IgD-negative memory B cell (primary cell): ENCODE measurements at places on chromosomes 7 and 10. TPM values are rescaled to one million over a fixed set of nuclear protein-coding genes. Genes with fewer than 3 reads are reported as not detected.

The NT5C2 gene
- 50.1 TPM for polyA plus RNA-seq

The IFIT2 gene
- 13.6 TPM for polyA plus RNA-seq

The HOGA1 gene
- polyA plus RNA-seq = not detected

The EBLN1 gene
- not detected for polyA plus RNA-seq

The TNS3 gene
- 12.5 TPM for polyA plus RNA-seq

The CREB5 gene
- polyA plus RNA-seq = 1.3 TPM

The ABCC2 gene
- polyA plus RNA-seq = 0.33 TPM

The LUC7L2 gene
- polyA plus RNA-seq = 50.9 TPM

The GNGT1 gene
- polyA plus RNA-seq = not detected

The PLPP4 gene
- polyA plus RNA-seq = not detected

The ANXA11 gene
- polyA plus RNA-seq = 243 TPM

The STEAP4 gene
- 0.09 TPM for polyA plus RNA-seq

The PANK1 gene
- 0.86 TPM for polyA plus RNA-seq

The TRIM74 gene
- polyA plus RNA-seq = 0.66 TPM

The SEMA3E gene
- polyA plus RNA-seq = not detected

The UNCX gene
- polyA plus RNA-seq = not detected

The MINDY4 gene
- 0.25 TPM for polyA plus RNA-seq

The NANOS1 gene
- not detected for polyA plus RNA-seq

The MRPS33 gene
- polyA plus RNA-seq = 59.7 TPM

The TAS2R41 gene
- not detected for polyA plus RNA-seq

The ZNF736 gene
- 4.6 TPM for polyA plus RNA-seq

The GARIN1A gene
- polyA plus RNA-seq = 0.10 TPM

The ARHGEF35 gene
- polyA plus RNA-seq = 0.86 TPM

The SPDYE6 gene
- polyA plus RNA-seq = 0.36 TPM

The GHRHR gene
- not detected for polyA plus RNA-seq

The TMEM213 gene
- polyA plus RNA-seq = not detected

The OR2A12 gene
- polyA plus RNA-seq = not detected

The MMP21 gene
- not detected for polyA plus RNA-seq

The OR9A4 gene
- not detected for polyA plus RNA-seq
